Small intestine (tissue), 16 donors: ENCODE measurements at places on chromosomes 6 and 20.

GRCh38 chr6:27650620-27651370 is 177.9 kb upstream of the ZNF184 start:
- no peak for DNase-seq

DNA sequence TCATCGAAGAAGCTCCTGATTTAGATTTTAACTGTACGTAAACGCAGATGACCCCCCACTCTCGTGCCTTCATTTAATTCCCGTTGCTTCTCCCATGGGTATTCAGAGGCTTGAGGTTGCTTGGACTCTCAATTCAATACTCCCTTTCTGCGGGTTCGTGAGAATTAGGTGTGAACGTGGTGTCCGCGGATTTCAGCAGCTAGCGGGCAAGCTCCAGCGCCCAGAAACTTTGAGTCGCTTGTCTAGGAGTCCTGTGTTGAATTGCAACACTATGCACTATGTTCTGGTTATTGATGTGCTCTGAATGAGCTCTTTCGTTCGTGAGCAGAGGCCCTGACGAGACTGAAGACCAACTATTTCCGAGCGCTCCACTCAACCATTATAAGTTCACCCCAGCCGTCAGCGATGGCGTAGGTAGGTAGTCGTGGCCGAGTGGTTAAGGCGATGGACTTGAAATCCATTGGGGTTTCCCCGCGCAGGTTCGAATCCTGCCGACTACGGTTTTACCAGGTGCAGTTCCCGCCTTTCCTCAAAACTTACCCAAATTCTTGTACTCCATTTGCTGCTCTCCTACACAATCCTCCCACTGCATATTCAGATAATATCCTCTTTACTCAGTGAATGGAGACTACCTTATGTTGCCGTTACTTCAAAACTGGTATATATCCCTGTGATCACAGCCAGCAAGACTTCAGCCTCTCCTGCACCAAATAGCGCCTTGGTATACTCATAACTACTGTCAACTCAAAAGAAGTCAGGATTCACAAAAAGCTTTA is 72.6 kb upstream of the ZNF184 start:
- DNase-seq: peak; percentile 41

DNA sequence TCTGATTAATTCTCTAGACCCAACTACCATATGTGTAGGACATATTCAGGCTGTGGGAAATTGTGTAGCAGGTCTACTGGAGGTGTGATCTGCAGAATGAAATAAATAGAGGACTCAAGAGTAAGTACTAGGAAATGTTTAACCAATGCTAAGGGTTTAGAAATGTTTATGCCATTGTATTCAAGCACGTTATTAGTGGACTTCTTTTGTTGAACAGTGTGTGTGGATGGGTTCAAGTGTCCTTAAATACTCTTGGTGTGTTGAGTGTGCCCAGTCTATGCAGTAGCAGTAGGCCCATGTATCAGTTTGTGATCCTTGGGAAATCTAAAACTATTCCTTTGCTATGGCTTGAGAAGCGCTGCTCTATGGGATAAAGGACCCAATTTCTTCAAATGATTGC is 112.1 kb downstream of the FARS2 start:
- no peak for DNase-seq

GRCh38 chr20:32912688-32913087 is 54.0 kb downstream of the EFCAB8 start:
- no peak for DNase-seq

GRCh38 chr6:118743746-118744145 is 92.4 kb upstream of the CEP85L start:
- DNase-seq: no peak

DNA sequence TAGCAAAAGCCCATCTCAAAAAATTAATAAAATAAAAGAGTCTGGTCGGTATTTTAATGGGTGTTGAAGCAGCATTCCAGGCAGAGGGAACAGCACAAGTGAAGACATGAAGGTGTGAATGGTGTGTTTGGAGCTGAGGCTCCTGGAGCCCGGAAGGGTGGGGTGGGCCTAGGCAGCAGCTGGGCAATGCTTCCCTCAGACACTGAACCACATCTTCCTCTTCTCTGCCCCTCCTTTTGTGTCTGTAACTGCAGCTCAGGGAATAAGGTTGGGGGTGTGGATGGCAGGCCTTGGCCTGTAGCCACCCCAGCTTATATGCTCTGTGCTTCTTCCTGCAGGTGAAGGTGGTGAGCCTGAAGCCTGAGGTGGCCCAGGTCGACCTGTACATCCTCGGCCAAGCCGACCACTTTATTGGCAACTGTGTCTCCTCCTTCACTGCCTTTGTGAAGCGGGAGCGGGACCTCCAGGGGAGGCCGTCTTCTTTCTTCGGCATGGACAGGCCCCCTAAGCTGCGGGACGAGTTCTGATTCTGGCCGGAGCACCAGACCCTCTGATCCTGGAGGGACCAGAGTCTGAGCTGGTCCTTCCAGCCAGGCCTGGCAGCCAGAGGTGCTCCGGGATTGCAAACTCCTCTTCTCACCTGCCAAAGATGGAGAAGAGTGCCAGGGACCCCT is 26.6 kb downstream of the POFUT1 start:
- no peak for DNase-seq

DNA sequence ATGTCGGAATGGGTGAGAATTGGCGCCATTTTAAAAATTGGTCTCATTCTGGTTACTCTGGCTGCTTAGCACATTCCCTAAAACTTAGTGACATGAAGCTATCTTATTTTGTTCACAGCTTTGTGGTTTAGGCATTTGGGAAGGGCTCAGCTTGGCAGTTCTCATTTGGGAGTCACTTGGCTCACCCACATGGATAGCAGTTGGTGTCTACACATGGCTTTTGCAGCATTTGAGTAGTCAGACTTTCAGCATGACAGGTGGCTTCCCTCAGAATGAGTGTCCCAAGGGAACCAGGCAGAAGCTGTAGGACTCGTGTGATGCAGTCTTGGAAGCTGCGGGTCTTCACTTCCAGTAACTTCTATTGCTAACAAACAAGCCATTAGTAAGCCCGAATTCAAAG is 64.6 kb downstream of the UST start:
- DNase-seq: no peak

- no peak for DNase-seq
Observed at GRCh38 chr6:164303102-164303964, 888.8 kb downstream of the QKI start.

- DNase-seq: no peak
Observed at GRCh38 chr6:89068695-89069094, 11.9 kb upstream of the PNRC1 start.

GRCh38 chr6:2630891-2631571 is 119.7 kb downstream of the MYLK4 start:
- DNase-seq: no peak

DNA sequence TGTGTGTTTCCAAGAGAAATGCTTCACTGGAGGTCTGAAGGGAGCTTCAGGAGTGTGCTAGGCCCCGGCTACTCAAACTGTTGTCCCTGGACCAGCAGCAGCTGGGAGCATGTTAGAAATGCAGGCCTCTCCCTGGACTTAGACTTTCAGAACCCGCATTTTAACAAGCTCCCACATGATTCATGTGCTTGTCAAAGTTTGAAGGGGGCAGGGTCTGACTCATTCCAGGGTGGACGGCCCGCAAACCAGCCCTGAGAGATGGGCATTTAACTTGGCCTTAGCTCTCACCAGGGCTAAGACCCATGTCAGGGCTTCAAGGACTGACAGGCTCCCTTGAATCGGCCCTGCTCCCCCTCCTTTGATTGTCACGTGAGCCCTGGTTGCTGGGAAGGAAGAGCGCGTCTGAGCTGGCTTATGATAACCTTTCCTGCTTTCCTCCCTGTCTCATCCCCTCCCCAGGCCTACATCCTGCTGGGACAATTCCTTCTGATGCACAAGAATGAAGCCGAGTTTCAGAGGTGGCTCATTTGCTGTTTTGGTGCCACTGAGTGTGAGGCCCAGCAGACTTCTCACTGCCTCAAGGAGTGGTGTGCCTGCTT is 35.5 kb downstream of the BANF2 start:
- no peak for DNase-seq

DNA sequence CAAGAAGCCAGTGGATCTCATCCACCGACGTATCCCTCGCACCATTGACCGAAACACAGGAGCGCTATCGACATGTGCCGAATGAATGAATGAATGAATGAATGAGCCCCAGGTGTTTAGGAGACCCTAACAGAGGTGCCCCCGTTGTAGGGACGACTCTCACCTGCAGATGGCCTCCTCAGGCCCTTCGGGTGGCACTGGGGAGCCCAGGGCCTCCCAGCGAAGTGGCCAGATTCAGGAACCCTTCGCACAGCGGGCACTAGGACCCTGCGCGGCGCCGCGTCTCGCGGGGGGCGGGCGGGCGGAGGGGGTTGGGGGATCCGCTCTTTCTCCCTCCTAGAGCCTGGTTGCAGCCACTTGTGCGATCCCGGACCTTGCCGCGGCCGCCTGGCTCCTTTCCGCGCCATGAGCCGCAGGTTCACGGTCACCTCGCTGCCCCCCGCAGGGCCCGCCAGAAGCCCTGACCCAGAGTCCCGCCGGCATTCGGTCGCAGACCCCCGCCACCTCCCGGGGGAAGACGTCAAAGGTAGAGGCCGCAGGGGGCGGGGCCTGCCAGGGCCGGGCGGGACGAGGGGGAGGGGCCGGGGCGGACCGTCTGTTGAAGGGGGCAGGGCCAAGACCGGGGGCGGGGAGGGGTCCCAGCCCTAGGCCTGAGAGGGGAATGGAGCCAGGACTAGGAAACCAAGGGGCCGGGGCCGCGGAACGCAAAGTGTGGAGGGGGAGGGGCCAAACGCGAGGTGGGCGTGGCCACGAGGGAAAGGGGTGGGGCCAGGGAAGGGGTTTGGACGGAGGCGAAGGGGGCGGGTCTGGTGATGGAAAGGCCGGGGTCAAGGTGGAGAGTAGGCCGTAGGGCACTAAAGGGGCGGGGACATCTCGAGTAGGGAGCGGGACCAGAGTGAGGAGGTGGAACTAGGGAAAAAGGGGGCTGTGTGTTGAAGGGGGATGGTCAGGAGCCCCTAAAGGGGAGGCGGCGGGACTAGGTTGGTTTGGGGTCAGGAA is 7.4 kb upstream of the SLC12A5 start:
- DNase-seq: no peak

- no peak for DNase-seq
Observed at GRCh38 chr20:24665741-24666191, 196.3 kb downstream of the SYNDIG1 start.

- DNase-seq: no peak
Observed at GRCh38 chr20:46984405-46984804, 89.8 kb downstream of the EYA2 start.

DNA sequence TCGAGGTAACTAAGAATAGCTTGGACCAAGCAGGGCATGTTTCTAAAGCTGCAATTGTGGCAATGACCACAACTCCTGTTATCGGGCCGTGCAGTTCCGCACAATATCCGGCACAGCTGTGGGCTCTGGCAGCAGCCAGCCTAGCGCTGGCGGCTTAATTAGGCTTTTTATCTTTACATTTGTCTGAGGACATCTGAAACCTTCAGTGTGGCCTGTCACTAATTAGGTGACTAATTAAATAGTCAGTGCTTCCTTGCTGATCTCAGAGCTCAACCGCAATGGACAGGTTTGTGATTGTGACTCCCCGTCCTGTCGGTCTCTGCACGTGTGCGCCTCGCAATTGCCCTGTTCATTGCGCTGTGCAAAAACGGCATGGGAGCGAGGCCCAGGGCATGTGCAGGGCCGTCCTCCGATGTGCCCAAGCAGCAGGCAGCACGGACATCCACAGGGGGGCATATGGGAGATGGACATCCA is 134.8 kb upstream of the INSM1 start:
- DNase-seq: no peak

DNA sequence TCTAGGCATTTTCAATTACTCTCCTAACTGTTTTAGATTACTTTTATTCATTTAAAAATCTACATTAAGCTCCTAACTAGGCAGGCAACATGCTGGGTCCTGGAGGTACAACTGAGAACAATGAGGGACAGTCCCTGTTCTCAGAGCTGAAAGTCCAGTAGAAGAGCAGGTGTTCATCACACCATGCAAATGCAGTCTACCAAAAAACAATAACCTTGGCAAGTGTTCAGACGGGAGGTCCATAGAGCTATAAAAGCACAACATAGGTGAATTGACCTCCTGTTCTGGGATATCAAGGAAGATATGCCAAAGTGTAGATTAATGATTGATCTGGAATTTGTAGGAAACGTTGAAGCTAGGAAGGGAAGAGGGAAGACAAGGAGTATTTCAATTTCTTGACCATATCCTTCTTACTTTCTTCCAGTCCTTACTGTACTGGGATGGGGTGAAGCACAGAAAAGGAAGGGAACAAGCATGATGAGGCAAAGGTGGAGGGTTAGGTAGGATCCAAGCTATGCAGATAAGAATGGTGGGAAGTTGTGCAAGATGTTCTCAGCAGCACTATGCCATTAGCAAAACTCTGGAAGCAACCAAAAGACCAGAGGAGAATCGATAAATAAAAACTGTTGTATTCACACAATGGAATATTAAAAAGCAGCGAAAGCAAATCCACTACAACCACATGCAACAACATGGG is 485.7 kb upstream of the JARID2 start:
- DNase-seq: peak; percentile 92

DNA sequence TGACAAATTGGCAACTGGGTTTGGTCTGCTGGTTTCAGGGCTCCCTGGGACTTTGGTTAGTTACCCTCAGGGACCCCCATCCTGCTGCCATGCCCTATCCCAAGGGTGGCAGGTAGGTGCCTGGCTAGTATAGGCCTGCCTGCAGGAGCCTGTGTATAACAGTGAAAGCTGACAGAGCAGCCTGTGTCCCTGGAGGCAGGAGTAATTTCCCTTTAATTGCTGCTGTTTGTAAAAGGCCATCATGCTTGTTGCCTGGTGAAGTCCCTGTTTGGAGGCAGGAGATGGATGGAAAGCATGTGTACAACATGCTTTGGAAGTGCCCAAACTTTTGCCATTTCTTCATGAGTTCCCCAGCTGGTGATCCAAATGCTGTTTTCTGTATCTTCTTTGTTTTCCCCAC is 30.1 kb downstream of the CMTR1 start:
- DNase-seq: no peak

DNA sequence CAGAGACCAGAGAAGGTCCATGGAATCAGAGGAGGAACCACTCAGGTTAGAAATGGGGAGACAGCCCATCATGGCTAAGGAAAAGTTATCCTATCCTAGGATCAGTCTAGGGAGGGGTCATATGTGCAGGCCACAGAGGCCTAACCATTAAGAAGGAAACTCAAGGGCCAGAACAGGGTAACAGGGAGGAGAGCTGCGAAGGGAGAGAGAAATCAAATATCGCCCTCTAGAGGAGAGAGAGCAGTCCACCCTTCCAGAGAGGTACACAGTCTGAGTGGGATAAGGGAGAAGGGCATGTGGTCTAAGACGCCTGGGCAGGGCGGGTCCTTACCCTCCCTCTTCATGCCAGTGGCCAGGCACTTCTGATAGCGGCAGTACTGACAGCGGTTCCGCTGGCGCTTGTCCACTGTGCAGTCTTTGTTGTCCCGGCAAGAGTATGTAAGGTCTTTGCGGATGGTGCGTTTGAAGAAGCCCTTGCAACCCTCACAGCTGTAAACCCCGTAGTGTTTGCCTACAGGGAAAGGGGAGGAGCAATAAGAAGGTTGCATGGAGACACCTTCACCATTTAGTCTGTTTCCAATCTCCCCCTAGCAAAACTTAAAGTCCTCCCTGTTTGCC is 2.9 kb downstream of the RXRB start:
- DNase-seq: peak; percentile 78

- no peak for DNase-seq
Observed at GRCh38 chr20:59078231-59078630, 35.6 kb upstream of the PRELID3B start.

- DNase-seq: no peak
Observed at GRCh38 chr20:13219327-13220193, 1.5 kb upstream of the ISM1 start.
